Stimulated activated CD4-positive, alpha-beta T cell treated with anti-CD3 and anti-CD28 coated beads, Interleukin-4, amount 100 ng/mL, for 1 hour (primary cell): ENCODE measurements at places on chromosomes 1 and 21.

- peak; percentile 97 for DNase-seq
These were observed at the start of gene NECAP2 for GRCh38 chr1:16440470-16441281. NECAP2 (plus strand) TSS chr1:16440724; CDS start chr1:16440762, 38 bp downstream.

- no peak for DNase-seq
These were observed 28.8 kb downstream of the PLEKHO1 start for GRCh38 chr1:150178548-150178947.

DNA sequence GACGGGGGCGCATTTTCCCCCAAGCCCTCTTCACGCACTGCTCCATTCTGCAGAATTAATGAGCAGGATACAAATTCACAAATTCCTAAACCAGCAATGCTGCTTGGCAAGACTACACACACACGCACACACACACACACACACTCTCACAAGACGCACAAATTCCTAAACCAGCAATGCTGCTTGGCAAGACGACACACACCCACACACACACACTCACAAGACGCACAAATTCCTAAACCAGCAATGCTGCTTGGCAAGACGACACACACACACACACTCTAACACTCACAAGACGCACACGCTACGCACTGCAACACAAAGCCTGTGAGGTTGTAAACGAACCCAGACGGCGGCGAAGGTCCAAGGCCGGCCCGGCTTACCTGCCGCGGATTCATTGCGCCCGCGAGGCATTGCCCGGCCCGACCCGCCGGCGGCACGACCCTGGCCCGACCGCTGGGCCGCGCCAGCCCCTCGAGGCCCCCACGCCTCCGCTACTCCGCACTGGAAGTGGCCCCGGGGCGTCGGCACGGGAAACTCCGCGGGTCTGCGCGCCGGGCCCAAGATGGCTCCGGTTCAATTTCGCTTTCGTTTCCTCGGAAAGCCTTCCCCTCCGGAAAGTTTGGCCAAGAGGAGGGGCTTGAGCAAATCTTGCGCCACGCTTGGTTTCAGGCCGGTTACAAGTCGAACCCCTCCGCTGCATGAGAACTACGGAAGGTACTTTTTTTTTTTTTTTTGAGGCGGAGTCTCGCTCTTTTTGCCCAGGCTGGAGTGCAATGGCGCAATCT, at the start of gene ADAR:
Gene ADAR, minus strand, starts transcription at position 578 of the 788 bp plus-strand sequence. Its CDS starts 180 bp downstream, at position 398.
- peak; percentile 87 for DNase-seq

- no peak for DNase-seq
These were observed 121.5 kb downstream of the PLPP3 start for GRCh38 chr1:56457756-56458375.

- no peak for DNase-seq
These were observed 394 bp upstream of the GRHL3 start for GRCh38 chr1:24318615-24319311.

GRCh38 chr21:34176448-34176847, 103.1 kb downstream of the MRPS6 start:
- no peak for DNase-seq

DNA sequence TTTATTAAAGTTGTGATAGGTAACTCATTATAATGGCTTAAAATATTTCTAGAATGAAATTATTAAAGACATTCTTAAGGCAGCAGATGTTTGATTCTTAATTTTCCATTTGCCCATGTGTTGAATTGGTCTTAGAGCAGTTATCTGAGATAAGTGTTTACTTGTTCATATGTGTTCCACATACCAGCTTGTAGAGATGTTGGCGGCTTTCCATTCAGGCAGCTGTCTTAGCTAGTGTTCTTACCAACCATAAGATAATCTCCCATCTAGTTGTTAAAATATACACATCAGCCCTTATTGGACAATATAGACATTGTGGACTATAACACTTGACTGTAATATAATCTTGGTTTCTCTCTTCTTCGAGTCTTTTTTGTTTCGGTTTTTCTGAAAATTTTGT, 1372.9 kb upstream of the ADGRL2 start:
- DNase-seq: no peak

DNA sequence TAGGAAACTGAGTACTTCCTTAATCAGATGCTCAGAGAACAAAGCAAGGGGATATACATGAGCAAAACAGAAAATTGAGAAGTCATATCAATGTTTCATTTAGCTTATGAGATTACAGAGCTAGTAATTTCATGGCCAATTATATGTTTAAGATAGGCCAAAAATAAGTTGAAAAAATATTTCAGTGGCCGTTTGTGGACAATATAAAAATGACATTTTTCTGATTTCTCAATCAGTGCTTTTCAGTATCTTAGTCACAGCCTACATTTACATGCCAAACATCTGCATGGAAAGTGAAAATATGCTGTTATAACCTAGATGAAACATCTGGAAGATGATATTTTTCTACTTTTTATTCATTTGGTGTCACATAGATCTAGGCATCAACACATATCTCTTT, 192.5 kb downstream of the HLX start:
- no peak for DNase-seq

DNA sequence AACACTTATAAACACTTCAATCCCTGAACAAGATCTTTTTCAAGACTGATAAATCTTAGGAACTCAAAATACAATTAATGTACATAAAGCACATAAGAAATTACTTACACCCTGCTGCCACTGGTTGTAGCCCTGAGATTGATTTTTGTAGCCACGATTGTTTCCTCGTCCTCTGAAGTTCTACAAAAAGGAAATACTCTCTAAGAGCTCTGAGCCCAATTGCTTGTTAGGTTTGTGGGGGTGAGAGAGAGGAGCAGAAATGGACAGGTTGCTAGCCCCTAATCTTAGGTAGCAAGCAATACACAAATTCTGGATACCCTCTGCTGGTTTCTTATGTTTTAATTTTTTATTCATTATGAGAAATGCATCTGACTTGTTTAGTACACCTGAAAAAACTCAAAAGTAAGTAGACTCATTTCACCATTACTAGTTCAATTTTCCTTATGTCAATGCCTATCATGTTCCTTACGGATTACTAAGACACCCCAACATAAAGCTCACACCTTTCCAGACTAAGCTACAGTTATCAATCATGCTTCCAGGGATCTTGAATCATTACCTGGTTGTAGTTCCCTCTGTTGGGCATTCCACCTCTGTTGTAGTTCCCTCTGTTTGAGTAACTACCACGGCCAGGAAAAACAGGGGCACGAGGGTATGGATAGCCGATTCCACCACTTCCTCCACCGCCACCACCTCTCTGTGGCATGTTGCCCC, 9.3 kb downstream of the HNRNPU start:
- DNase-seq: no peak

GRCh38 chr1:244730153-244730933, 77.4 kb downstream of the DESI2 start:
- peak; percentile 38 for DNase-seq

- peak; percentile 73 for DNase-seq
These were observed 22.9 kb upstream of the LDLRAP1 start for GRCh38 chr1:25520446-25521061.

DNA sequence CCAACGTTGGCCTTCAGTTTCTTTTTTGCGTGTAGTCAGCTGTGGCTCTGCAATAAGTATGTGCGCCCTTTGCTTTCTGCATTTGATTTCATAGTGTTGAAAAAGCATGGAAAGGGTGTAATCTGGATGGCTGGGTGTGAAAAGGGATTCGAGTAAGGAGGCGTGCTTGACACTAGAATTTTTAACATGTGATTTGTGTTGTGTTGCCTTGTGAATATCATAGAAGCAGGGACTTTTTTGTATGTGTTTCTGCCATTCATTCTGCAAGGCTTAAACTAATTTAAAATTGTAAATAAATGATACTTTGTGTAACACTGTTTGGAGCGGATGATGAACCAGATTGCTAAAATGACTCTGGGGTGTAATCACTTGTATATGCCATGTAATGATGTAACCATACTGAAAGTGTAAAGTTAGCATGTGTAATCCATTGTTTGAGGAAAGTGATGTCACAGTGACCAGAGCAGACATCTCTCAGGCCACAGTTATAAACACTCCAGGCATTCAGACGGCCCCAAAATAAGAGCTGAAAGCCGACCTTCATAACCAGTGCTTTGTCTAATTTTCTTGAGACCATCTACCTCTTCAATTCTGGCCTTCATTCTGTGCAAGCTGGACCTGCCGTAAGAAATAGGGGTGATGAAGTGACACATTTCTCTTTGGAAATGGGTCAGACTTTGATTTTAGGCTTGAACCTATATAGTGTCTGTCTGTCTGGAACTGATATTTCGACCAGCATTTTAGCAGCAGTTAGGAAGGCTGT, 618 bp downstream of the SH3BGR start:
- DNase-seq: no peak

- DNase-seq: no peak
These were observed 22.8 kb upstream of the CD2 start for GRCh38 chr1:116731439-116731838.

DNA sequence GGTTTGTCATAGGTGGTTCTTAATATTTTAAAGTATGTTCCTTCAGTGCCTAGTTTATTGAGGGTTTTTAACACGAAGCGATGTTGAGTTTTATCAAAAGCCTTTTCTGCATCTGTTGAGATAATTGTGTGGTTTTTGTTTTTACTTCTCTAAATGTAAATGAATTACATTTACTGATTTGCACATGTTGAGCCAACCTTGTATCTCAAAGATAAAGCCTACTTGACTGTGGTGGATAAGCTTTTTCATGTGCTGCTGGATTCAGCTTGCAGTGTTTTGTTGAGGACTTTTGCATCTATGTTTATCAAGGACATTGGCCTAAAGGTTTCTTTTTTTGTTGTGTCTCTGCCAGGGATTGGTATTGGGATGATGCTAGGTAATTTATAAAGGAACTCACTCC, 142.5 kb downstream of the PRDM2 start:
- DNase-seq: no peak

DNA sequence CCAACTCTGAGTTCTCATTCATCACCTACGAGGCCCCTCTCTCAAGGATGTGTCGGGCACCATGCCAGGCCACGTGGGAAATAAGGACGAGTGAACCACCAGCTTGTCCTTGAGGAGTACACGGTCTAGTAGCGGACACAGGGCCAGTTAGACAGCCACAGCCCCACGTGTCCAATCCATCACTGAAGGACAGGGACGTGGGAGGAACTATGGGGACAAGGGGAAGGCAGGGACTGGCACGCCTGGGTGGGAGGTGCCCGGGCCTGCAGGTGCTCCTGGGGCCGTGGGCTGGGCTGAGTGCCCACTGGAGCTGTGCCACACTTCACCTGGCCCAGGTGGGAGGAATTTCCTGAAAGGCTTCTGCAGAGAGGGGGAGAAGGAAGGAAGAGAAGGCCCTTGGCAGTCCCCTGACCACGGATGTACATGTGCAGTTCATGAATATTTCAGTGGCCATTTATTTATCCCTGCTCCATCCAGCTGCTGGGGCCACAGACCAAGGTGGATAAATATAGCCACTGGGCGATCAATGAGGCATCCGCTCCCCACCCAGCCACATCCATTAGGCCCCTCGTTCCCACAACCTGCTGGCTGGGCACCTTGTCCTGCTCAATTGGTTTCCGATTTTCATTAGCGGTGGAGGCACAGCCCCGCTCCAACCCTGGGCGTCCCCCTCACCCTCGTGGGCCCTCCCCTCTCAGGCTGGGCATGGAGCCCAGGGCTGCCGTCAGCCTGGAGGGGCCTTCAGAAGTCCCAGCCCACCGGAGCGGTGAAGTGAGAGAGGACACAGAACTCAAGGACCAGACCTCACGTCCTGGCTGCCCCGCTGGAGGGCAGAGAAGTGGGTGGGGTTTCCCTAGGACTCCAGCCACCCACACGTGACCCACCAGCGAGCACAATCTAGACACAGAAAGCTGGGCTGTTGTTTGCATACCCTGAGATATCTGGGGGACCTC, 59.5 kb downstream of the CASZ1 start:
- DNase-seq: no peak

DNA sequence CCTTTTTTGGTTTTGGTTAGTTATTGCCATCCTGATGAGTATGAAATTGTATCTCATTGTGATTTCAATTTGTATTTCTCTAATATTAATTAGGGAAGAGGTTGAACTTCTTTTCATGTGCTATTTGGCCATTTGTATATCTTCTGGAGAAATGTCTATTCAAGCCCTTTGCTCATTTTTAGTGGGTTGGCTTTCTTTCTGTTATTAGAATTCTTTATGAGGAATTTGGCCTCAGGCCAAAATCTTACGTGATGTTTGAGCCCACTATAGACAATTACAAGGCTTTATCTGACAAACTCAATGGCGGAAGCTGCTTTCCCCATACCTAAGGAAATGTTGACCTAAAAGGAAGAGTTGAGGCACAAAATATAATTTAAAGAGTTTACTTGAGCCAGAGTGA, 32.9 kb downstream of the IVNS1ABP start:
- DNase-seq: no peak

GRCh38 chr21:36910581-36911307, 55.7 kb downstream of the HLCS start:
- DNase-seq: no peak

GRCh38 chr1:65469126-65469888, 48.8 kb downstream of the LEPR start:
- DNase-seq: no peak

DNA sequence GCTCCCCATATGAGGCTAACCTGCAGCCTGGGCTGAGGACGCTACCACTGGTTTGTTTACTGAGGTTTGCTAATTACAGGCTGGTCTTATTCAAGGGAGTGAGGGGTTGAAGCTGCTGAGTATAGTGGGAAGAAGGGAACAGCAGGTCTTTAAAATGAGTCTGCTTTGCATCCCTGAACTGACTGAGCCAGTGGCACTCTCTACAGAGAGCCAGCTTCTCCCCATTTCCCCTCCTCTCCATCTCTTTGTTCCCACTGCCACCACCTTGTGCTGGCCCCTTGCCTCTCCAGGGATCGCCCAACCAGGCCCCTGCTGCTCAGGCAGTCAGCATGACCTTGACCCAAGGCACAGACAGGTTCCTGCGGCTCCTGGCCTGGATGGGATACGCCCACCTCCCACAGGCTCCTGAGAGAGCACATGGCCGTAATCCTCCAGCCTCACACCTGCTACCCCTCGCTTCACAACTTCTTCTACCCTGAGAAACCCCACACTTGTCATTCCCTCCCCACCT, 45.0 kb downstream of the IER5 start:
- no peak for DNase-seq

DNA sequence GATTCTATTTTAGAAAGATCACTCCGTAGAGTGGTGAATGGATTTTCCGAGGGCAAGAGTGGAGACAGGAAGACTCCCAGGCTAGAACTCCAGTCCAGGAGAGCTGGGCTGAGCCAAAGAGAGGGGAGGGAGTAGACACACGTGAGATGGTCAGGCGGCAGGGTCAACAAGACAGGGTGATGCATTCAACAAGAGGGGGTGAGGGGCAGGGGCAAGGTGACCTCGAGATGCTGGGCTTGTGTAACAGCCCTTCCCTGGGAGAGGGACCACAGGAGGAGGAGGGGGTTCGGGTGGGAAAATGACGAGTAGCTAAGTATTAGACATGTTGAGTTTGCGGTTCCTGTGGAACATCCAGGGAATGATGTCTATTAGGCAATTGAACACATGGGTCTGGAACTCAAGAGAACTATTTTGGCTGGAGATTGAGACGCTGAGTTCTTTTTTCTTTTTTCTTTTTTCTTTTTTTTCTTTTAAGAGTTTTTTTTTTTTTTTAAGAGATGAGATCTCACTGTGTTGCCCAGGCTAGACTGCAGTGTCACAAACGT, 13.3 kb downstream of the RSPO1 start:
- no peak for DNase-seq

DNA sequence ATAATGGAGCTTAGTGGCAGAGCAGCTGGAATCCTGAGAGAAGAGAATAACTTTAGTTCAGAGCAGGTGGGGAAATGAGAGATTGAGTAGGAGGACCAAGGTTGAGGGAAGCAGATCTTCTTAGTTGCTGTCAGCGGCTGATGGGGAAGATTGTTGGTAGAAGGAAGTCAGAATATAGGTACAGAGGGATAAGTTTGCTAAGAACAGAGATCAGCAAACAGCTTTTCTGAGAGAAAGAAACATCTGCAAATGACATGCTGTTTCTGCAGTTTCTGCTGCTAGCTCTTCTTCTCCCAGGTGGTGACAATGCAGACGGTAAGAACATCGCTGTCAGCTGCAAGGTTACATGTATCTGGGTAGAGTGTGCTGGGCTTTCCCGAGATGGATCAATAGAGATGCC, at the start of gene CD1C:
Gene CD1C, plus strand, starts transcription at position 113 of the 400 bp plus-strand sequence. Its CDS starts 142 bp downstream, at position 255.
- DNase-seq: no peak
